ENCODE measurements at places on chromosomes 1 and 21. TPM values are rescaled to one million over a fixed set of nuclear protein-coding genes. Genes with fewer than 3 reads are reported as not detected.

TMEM82 gene
- total RNA-seq = not detected

TRNP1 gene
- 15.7 TPM for total RNA-seq

FAM72D gene
- 0.37 TPM for total RNA-seq

FAAP20 gene
- 19.1 TPM for total RNA-seq

IFI44 gene
- 8.0 TPM for total RNA-seq

FLVCR1 gene
- total RNA-seq = 8.2 TPM

PHLDA3 gene
- total RNA-seq = 126 TPM

HSD11B1 gene
- 137 TPM for total RNA-seq

SPATC1L gene
- 7.7 TPM for total RNA-seq

KCNE2 gene
- total RNA-seq = not detected

OPRD1 gene
- total RNA-seq = not detected

BCL2L15 gene
- total RNA-seq = 0.09 TPM

MYOC gene
- total RNA-seq = 0.74 TPM

SRSF11 gene
- total RNA-seq = 99.1 TPM

IFNLR1 gene
- total RNA-seq = not detected

BSND gene
- not detected for total RNA-seq

FCGR2B gene
- not detected for total RNA-seq

EFNA4 gene
- total RNA-seq = 4.0 TPM

GJA5 gene
- total RNA-seq = not detected

TNFRSF18 gene
- total RNA-seq = not detected

KDM1A gene
- 99.3 TPM for total RNA-seq

C1QC gene
- 0.14 TPM for total RNA-seq

GFI1 gene
- under 0.01 TPM for total RNA-seq

KRTAP10-12 gene
- total RNA-seq = not detected

ACKR1 gene
- not detected for total RNA-seq

PPIAL4G gene
- total RNA-seq = not detected

ZNF593OS gene
- not detected for total RNA-seq

POU3F1 gene
- total RNA-seq = not detected

OR6N1 gene
- total RNA-seq = not detected

TEX50 gene
- not detected for total RNA-seq
